Activated CD4-positive, alpha-beta T cell treated with anti-CD3 and anti-CD28 coated beads for 4 hours (primary cell): ENCODE measurements at places on chromosomes 1 and 21.

GRCh38 chr1:2528966-2529783 is 888 bp downstream of the HES5 start:
- DNase-seq = peak; percentile 50

DNA sequence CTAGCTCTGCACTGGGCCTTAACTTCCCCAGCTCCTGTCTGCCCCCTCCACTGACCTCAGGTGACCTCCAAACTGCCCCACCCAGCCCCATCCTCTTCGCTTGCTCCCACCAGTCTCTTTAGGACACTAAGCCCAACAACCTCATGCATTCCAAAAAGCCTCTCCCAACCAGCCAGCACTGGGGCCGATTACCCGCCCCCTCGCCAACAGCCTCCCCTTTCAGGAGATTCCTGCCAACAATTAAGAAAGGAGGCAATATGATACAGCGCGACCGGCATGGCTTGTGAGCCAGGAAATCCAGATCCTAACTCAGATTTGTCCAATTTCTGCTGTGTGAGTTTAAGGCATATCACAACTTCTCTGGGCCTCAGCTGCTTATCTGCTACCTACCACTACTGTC is 14.7 kb downstream of the KANK4 start:
- no peak for DNase-seq

DNA sequence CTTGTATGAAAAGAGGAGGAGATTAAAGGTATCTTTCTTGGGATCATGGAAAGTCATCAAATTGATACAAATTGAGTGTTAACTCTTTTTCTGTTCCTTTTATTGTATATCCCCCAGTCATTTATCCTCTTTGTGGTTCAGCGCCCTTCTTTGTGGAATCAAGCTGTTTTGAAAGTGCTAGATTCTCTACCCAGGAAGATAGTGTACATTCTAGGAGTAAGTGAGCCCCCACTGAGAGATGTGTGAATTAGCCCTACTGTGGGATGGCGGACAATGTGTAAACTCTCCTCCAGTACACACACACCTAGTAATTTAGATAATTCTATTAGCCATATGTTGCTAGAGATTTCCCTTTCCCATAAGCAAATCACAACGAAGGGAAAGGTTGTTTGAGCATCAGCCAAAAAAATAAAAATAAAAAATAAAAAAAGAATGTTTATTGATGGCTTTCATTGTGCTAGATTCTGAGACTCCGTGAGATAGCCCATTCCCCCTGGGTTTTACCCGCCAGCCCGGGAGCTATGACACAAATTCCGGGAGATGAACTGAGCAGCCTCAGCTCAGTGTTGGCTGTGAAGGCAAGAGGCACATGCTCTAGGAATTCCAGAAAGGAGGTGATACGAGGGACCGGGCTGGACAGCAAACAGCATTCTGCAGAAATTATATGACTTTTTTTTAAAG is 378.4 kb upstream of the RUNX1 start:
- no peak for DNase-seq

DNA sequence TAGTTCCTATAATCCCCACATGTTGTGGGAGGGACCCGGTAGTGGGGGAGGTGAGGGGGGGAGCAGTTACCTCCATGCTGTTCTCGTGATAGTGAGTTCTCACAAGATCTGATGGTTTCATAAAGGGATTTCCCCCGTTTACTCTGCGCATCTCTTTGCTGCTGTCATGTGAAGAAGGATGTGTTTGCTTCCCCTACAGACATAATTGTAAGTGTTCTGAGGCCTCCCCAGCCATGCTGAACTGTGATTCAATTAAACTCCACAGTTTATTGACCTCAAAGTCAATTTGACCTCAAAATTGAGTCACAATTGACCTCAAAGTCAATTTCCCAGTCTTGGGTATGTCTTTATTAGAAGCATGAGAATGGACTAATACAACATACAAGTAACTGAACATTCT is 19.7 kb downstream of the DPH5 start:
- no peak for DNase-seq

DNA sequence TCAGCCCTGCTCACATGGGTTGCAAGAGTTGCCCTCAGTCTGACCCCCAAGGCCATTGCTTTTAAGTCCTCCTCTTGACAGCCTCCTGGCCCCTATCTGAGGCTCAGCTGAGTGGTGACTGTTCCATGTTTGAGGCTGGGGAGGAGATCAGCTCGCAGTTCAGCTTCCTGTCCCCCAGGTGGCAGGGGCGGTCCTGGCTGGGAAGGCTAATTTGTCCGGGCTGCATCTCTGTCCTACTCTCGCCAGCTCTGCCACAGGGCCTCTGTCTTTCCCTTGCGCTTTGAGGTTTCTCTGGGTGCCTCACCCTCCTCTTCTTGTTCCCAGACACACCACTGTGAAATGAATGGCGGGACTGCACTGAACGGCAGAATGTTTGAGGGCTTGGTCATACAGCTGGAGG is 157.3 kb downstream of the KCNJ6 start:
- no peak for DNase-seq

DNA sequence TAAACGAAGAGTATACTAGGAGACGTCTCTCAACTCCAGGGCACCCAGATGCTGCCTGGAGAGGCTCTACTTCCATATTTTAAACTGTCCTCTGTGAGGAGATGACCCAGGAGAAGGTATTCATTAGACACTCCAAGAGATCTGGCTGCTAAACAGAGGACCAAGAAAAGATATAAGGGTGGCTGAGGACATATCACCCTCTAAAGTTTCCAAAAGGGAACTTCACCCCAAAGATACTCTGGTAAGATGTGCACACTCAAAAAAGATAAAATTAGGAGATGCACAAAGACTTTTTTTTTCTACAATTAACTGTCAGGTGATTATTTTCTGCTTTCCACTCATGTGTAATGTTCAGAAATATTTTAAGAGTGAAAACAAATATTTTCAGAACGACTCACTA is 1.4 kb downstream of the ZNF670 start:
- no peak for DNase-seq

DNA sequence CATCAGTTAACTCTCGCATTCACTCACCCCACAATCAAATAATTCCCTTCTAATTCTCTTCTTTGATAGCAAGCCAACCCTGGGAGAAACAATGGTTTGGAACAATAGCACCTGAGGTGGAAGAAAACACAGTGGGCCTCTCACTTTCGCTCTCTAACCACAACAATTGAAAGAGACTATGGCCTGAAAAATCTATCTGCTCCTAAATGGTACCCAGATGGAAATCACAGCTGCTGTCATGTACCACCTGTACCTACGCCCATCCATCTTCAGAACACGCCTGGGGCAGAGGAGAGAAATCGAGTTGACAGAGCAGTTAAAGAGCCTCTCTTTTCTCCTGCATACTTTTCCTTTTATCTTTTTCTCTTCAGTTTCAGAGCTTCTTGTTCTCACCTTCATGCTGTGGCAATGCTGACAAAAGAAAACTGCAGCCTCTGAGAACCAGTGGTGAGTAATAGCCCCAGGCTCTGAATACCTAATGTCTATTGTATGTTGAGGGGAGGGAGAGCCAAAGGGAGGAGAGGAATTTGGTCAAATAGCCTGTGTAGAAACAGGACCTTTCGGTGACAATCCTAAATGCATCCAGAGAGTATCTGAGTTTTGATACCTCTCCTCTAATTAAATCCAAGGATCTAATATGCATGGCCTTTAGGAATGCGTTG is 57.7 kb downstream of the ZC3H11B start:
- DNase-seq = no peak

DNA sequence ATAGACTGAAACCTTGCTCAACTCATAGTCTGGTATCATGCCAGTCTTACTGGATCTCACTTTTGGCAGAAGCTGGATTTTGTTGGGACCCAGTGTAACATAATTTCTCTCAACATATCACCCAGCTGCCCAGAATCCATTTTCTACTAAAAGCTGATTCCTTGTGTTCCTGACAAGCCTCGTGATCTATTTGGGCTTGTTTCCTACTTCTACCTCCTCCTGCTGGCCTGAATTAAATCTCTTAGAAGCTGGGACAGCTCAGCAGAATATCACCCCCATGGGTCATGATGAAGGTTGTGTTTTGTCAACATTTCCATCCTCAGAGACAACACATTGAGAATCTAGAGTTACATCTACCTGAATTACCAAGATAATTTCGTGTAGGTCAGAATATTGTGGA is 7.7 kb downstream of the GOLT1A start:
- no peak for DNase-seq

GRCh38 chr1:61182049-61182448 is 99.7 kb downstream of the NFIA start:
- no peak for DNase-seq

DNA sequence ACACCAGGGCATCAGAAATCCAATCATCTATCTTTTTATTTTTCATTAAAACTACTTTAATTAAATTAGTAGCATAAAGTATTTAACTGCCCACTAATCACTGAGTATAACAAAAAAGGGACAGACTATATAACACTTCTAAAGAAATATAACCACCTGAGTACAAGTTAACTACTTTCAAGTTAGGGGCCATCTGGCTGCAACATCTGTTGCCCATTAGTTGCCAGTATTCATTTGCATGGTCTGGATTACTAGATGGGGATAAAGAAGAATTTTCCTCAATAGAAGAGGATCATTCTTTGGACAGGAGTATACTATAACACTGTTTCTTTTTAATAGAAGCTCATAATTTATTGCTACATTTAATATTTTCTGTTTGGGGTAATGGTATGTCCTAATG is 446.4 kb downstream of the AMY1C start:
- DNase-seq = no peak

DNA sequence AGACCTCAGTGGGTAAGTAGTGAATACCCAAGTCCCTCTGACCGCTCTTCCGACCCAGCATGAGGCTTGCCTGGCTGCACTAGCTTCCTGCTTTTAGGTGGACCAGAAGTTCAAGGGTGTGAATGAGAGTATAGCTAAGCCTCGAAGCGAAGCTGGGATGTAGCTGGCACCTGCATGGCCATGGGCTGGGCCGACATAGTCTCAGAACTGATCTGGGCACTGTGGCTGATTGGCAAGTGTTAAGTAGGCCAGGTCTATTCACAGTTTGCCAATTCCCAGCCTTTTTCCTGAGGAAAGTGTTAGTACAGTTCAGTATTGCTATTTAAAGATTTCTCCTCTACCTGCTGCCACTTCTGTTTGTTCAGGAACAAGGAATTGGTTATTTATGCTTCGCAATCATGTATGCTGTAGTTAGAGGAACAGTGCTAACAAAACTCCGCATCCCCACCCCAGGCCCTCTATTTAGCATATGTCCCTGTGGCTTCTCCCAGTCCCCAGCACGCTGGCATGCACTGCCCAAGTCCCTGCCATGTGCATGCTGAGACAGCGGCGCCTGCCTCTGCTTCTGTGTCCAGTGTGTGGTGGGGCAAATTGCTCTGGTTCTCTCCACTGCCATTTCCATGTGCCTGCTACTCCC is 16.3 kb downstream of the SPATA46 start:
- no peak for DNase-seq

DNA sequence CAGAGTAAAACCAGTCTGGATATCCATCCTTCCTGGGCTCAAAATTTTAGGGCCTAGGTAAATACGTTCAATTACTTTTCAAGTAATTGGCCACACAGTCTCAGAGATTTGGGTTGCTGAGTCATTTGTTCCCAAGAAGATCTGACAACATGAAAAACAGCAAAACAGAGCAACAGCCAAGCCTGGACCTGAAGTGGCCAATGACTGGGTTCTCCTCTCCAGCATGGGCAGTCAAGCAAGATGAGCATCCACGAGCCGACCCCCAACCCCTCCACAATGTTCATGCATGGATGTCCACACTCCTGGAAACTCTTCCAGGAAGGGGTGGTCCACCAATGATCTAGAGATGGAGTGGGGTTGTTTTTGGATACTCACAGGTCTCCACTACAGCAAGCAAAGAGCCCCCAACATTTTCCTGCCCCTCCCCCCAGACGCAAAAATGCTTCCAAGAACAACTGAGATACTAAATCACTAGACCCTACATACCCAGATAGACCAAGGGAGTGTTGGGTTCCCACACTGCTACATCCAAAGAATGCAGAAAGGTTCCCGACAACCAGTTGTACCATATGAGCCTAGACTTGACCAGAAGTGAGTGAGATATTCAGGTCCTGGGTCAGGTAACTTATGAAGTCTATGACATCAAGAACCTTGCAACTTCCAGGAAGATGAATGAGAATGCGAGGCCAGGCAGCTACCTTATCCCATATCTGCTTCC is 73.0 kb downstream of the CD46 start:
- DNase-seq = no peak

GRCh38 chr1:15843826-15844572 is 3.5 kb upstream of the SPEN start:
- DNase-seq = no peak

- DNase-seq = no peak
Observed at GRCh38 chr1:227886993-227887696, 60.6 kb downstream of the WNT9A start.

DNA sequence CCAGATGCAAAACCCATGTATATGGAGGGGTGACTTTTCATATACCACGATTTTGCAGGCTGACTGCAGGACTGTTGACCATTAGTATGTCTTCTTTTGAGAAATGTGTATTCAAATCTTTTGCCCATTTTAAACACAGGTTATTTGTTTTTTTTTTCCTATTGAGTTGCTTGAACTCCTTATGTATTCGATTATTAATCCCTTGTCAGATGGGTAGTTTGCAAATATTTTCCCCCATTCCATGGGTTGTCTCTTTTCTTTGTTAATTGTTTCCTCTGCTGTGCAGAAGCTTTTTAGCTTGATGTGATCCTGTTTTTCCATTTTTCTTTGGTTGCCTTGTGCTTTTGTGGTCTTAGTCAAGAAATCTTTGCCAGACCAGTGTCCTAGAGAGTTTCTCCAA is 24.6 kb upstream of the KLF17 start:
- DNase-seq = no peak

DNA sequence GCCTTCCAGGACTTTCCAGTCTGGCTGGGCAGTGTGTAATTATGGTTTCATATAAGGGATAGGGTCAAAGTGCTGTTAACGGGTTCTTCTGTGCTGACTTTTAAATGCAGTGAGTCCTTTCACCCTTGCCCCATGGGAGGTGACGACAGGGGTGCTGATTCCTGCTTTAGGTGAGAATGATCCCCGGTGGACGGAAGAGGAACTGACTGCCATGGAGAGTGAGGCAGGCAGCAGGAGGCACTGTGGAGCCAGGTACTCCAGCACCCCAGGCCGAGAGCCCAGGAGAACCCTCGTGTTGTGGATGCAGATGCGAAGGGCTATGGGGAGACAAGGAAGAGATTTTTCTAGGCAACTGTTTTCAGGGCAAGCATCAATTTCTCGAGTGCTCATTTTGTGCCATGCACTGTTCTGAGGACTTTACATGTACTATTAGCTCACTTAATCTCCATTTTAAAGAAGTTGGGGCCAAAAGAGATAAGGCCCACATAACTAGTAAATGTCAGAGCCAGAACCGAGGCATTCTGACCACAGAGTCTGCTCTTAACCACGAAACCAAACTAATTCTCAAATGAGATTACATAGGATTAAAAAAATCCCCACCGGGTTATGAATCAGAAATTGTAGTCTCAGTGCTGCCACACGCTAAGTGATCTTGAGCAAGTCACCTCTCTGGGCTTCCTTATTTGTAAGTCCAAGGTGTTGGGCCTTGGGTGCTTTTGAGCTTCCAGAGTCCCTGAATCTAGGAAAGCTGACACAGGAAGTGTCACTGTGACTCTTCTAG is 28.2 kb downstream of the STPG1 start:
- DNase-seq = peak; percentile 16

- DNase-seq = no peak
Observed at GRCh38 chr1:209150114-209150513, 433.4 kb upstream of the CAMK1G start.

GRCh38 chr1:110265186-110265585 is 55.1 kb downstream of the KCNC4 start:
- no peak for DNase-seq

GRCh38 chr1:15393475-15394257 is 16.0 kb upstream of the EFHD2 start:
- DNase-seq = no peak

GRCh38 chr1:109185357-109185756 is 28.4 kb upstream of the SARS1 start:
- DNase-seq = no peak
